Eye (tissue), 1 donor: ENCODE measurements at places on chromosomes 5 and 9.

- no peak for DNase-seq
Measured at GRCh38 chr5:176884571-176884890, 14.6 kb downstream of the HK3 start.

GRCh38 chr5:132561601-132562000, 4.8 kb downstream of the RAD50 start:
- no peak for DNase-seq

GRCh38 chr5:169339869-169340268, 38.9 kb upstream of the SLIT3 start:
- DNase-seq = no peak

DNA sequence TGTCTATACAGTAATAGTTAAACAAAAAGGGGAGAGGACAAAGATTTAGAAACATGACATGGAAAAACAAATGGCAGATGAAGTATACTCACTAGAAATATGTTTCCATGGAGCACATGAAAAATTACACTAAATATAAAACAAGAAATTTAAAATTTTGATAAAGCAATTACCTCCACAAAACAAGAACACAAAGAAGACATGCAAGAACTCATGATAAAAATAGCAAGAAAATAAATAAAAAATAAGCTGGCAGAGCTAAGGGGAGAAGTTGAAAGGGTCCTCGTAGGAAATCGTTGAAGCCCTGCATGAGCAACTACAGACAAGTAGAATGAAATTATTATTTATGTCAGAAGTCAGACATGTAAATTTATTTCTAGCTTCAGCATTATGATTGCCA, 22.6 kb upstream of the TMEM171 start:
- no peak for DNase-seq

DNA sequence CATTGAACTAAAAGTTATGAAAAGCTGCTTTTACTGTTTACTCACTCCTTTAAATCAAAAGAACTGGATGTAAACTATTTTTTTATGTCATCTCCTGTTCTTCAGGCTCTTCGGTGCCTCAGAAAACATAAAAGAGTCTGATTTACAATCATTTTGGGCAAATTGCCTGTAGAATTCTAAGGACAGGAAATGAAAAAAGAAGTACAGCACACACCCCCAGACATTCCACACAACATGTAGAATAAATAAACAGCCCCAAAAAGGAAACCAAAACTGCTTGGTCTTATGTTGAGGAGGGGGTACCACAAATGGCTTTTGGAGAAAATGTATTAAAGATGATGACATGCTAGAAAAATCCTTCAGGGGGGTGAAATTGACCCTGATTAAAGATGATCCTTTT, 57.2 kb downstream of the ITGA1 start:
- DNase-seq = no peak

DNA sequence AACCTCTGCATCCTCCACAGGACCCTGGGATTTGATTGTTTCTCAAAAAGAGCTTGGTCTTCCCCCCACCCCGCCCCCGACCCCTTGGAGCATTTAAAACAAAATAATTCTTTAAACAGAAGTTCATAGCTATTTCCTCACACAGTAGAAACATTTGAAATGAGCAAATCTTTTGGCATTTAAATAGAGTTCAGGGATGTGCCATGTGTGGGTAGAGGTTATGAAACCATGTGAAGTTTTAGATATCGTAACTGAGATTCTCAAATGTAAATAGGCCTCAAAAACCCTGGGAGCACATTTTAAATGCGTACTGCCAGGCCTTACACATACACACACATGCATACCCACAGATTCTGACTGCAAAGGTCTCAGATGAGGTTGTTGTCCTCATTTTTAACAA, 66.5 kb downstream of the EPB41L4B start:
- no peak for DNase-seq

- no peak for DNase-seq
Measured at GRCh38 chr9:94443032-94443722, 111.7 kb upstream of the PCAT7 start.

- DNase-seq = no peak
Measured at GRCh38 chr9:135641047-135641446, 1.7 kb upstream of the GLT6D1 start.

GRCh38 chr9:76502746-76503145, 43.8 kb downstream of the GCNT1 start:
- DNase-seq = no peak

DNA sequence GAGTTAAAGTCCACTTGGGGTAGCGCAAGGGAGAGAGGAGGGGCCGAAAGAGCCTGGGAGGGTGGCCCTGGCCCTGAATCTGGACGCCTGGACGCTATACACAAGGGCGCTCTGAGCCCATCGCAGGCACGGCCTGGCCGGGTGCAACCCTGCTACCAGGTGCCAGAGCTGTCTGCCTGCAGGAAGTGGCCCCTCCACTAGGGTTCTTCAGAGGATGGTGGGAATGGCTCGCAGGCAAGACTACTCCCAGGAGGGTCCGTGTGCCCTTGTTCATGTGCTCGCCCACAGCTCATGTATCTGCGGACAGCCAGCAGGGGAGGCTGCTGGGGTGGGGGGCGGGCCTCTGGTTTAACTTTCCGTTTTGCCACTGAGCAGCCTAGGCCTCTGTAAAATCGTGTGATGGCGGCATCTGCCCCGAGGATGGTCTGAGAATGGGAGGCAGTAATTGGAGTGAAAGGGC, 1.4 kb upstream of the NKD2 start:
- no peak for DNase-seq

DNA sequence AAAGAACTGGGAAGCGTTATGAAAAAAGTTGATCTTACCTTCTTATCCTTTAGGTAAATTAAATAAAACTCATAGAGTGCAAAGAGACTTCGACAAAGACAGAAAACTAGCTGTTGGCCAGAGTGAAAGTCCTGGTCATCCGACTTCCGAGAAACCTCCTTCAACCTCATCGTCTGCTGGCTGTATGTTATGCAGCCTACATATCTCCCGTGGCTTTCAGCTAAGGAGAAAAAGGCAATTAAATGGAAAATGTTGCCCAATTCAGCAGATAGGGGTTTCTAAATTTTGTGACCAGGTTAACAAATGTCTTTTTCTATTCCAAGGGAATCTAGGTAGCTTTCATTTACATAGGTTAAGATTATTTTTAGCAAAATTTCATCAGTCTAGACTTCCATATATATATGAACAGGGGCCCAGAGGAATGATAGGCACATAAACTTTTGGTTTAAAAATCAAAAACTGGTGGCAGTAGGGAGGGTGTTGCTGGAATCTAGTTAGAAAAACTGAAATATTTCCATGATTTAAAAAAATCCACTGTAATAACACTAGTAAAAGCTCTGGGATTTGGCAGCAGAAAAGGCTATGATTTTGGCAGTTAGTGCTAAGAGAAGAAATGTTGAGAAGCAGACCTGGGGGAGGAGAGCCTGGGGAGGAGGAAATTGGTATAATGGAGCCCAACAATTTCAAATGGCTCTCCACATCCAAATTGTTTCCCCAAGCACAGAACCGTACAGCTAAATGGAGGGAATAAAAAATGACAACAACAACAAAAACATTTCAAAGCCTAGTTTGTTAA, 32.1 kb downstream of the RAI14 start:
- no peak for DNase-seq

DNA sequence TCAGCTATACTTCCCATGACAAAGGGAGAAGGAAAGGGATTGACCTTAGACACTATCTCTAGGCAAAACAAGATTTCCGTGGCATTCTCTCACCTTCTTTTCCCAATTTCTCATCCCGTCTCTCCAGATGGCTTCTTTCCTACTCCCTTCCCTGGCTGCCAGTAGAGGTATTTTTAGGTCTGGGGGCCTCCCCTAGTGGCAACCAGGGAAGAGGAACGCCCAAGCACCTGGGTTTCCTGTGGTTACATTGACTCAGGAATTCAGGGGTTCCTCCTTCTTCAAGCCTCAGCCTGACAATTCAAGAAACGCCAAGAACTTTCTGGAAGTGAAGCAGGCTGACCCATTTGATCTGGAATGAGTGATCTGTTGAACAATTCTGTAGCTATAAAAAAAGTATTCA, 111.5 kb upstream of the OSMR start:
- DNase-seq = no peak

DNA sequence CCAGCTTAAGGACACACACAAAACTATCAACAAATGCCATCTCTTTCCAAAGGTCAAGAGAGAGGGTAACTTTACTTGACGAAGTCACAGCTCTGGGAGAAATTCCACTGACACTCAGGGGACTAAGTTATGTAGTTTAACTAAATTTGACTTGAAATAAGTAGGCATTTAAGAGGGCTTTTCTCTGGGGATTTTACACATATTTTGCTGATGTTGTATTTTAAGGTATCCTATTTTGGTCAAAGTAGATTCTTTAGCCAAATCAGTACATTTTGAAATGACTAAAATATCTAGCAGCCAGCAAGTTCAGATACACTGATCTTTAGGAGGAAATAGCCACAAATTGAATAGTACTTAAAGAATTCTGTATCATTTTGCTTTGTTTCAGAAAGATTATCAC, 652.0 kb downstream of the PDE4D start:
- no peak for DNase-seq

DNA sequence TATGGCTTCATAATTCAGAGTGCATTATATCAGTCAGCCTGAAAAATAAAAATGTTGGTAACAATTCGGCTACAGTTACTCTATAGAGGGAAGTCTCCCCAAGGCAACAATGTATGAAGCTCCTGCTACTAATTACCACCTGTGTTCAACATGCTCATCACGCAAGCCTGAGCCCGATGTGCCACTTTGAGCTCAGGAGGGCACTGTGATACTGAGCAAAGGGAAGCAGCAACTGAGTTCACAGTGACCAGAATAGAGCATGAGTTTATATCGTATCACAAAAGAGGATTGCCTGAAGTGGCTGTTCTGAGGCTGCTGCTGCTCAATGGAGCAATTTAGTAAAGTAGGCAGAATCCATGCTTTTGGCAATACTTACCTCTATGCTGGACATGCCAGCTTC, 202.0 kb upstream of the HAPLN1 start:
- DNase-seq = no peak

DNA sequence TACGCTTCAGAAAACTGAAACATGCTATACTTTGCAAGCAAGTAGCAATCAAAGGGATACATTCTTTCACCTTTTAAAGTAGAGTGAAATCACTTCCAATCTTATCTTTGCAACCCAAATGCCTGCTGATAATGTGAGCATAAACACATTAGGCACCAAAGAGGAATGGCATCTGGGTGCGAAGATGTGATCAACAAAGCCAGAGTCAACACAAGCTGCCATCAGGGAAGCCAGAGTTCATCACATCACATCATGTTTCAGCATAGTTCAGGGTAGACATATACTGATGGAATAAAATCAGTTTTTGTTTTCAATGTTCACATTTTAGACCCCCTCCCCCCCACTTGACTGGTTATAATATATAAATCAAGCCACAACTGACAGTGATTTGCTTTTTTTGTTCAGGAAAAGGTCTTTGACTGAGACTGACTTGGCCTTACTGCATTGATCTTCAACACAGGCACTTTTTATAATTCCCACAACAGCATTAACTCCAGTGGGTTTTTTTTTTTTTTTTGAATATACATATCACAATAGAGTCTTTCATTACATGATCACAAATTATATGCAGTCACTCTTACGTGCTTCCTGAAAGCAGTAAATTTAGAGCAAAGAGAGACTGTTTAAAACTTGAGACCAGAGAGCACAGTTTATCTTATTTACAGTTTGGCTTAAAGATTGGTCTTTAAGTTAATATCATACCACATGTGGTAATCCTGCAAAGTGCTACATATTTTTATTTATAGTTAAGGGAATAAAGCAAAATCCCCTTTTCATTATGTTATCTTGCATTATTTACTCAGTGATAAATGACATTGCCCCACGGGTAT, 20.3 kb downstream of the AOPEP start:
- DNase-seq = no peak

DNA sequence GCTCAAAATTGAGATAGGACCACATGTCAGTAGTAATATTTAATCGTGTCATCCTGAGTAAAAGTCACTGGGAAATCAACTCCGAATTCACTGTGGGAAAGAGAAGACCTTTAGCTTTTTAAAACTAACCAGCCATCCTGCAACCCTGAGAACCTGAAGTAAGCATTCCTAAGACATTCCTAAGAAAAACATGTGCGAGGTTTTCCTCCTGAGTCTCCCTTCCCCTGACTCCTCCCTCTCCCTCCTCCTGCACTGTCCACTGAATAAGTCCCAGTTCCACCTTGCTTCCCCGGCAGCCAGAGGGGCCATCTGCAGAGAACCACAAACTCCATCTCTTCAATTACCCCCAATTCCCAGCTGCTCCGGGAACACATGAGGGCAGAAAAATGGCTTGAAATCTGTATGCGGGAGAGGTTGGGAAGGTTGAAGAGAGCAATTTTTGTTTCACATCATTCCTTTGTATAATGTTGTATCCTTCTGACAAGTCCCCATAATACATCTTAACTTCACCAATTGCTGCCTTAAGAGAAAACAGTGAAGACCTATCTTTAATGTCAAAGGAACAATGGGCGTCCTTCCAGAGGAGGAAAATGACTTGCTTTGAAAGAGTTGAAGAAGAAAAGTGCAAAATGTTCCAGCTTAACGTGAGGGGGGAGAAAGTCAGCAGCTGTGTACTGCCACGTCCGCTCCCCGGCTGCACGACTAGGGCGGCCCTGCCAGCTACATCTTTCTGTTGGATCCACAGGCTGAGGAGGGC, 186.3 kb downstream of the ZNF462 start:
- DNase-seq = no peak

GRCh38 chr5:31218978-31219377, 25.5 kb downstream of the CDH6 start:
- DNase-seq = no peak

- no peak for DNase-seq
Measured at GRCh38 chr9:133372144-133372543, 3.7 kb downstream of the SURF4 start.

DNA sequence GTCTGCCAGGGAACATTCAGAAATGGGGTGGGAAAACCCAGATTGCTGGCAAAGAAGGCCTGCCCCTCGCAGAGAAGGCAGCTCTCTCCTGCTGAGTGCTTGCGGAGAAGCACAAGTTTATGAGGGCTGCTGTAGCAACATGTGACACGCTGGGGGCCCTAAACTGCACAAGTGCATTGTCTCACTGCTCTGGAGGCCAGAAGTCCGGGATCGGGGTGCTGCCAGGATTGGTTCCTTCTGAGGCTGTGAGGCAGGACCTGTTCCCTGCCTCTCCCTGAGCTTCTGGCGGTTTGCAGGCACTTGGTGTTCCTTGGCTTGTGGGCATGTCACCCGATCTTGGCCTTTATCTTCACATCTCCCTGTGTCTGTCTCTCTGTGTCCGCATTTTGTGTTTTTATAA, 75.6 kb upstream of the NEURL1B start:
- no peak for DNase-seq

GRCh38 chr9:33731625-33732024, 63.7 kb upstream of the PRSS3 start:
- DNase-seq = no peak

DNA sequence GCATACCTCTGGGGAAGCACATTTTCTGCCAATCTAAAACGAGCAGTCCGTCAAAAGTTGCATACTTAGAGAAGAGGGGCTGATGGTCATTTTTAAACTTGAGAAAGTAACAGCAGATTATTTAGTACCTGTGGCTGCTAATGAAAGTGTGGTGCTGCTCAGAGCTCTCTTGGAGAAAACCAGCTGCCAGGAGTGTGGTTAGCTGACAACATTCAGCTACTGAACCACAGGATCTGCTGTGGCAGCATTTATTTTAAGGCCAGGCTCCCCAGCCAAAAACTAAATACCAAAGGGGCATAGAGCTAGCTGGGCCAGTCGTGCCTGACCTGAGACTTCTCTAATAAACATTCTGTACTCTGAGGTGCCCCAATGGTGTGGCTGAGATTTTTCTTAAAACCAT, 203.6 kb downstream of the EDIL3 start:
- no peak for DNase-seq
